Inflammatory macrophage (primary cell): ENCODE measurements at places on chromosomes 3 and 15.
A peak's percentile ranks its signal among the peaks of the same experiment; 100 is the strongest.

DNA sequence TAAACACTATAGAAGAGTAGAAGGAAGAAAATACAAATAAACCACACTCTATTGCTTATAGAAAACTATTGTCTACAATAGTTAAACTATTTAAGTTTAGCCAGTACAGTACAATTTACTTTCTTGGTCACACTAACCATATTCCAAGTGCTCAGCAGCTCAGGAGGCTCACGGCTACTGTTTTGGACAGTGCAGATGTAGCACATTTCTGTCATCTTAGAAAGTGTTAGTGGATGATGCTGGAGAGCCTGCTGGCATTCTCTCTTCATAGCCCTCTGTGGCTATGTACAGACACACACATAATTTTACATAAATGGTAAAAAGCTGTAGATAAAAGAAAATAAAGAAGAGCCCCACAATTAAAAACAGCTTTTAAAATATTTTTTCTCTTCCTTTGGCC is 23.8 kb downstream of the NUDT16 start:
- DNase-seq, result no peak

DNA sequence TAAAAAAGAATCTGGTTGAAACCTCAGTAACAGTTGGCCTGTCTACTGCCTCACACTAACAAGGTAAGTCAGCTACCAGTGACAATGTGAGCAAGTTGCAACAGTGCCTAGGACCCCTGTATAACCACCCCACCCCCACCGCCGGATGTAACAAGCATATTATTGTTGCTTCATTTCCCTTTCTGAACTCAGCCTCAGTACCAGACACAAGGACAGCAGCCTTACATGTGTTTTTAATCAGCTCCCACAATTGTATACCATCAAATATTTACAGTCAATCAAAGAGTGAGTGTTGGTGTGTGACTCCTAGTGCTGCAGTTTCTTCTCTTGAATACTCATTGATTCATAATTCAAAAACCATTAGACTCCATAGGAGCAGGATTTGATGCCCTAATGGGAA is 96.4 kb downstream of the PYDC2 start:
- DNase-seq, result no peak

DNA sequence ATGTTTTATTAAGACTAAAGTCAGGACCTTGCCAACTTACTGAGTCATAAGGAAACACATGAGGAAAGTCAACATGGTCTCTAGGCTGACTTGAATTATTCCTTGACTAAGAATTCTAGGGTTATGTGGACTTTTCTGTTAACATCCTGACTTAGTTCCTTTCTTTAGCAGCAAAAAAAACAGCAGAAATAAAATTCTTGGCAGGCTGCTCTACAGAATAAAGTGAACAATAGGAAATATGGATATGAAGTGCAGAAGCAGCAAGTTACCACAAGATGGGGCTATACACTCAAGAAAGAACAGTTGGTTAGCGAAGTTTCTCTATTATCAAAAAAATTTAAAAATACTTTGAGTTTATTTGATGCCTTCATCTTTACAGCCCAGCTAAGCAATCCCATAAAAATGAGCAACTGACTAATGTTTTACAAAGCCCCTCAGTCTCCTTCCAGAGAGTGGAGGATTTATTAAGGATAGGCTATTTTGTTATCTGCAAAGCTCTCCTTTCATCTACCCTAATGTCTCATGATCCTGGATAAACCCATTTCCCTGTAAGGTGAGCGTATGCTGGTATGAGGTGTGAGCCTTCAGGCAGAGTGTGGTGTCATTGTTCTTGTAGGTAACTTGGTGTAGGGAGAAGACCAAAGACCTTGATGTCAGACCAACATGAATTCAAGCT is 23.1 kb upstream of the MCCC1 start:
- DNase-seq, result peak; percentile 70

- peak; percentile 34 for DNase-seq
Measured at GRCh38 chr3:123653221-123653682, 68.4 kb upstream of the HACD2 start.

GRCh38 chr3:46386205-46386604 is 15.5 kb downstream of the CCR5 start:
- peak; percentile 66 for DNase-seq

- no peak for DNase-seq
Measured at GRCh38 chr3:19920401-19921080, 13.5 kb downstream of the EFHB start.
